ENCODE measurements at places on chromosomes 13 and 19.

GRCh38 chr19:8988204-8988603, 22.0 kb downstream of the MUC16 start:
- no peak for DNase-seq

GRCh38 chr19:2360833-2361232, 768 bp downstream of the TMPRSS9 start:
- DNase-seq: no peak

GRCh38 chr13:74730556-74731331, 596.5 kb upstream of the KLF12 start:
- no peak for DNase-seq

- DNase-seq: peak; percentile 71
These were observed 37.6 kb upstream of the NANOS3 start for GRCh38 chr19:13839130-13839937.

DNA sequence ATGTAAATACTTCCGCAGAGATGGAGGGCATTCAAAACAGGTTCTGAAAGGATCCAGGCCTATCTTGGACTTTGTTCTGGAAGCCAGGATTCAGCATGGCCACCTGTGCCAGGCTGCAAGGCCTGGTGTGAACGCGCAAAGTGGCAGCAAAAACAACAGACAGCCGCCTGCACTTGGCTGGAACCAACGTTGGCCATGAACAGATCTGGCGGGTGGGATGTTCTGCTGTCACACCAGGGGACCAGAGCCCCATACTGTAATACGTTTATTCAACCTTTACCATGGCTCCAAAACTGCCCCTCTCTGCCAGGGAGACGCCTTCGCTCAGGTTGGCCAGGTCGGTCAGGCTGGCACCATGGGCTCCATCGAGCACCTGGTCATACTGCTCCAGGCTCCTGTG, 69.7 kb downstream of the EPS15L1 start:
- DNase-seq: no peak

DNA sequence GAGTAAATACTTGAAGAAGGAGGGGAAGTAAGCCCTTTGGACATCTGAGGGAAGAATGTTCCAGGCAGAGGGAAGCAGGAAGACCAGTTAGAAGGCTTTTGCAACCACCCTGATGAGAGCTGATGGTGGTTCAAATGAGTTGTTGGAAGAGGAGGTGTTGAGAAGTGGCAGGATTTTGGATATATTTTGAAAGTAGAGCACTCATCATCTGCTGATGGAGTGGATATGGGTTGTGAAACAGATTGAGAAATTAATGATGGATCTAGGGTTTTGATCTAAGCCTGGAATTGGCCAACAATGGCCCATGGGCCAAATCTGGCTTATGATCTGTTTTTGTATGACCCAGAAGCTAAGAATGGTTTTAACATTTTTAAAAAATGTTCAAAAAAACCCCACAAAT, 230.7 kb downstream of the NDFIP2 start:
- no peak for DNase-seq

- DNase-seq: no peak
These were observed at the start of gene GPR183 for GRCh38 chr13:99307247-99307646. TSS of gene GPR183 (minus strand) at chr13:99307399. CDS start at chr13:99296145, 11,254 bp downstream.

DNA sequence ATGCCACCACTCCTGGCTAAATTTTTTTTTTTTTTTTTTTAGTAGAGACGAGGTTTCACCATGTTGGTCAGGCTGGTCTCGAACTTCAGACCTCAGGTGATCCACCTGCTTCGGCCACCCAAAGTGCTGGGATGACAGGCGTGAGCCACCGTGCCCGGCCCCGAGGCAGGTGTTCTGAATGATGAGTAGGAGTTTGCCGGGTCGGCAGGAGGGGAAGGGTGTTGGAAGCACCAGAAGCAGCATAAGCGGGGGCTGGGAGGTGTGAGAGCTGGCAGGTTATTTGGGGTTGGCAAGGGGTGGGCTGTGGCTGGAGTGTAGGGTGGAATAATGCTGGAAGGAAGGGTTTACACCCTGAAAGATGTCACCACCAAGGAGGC, 1.8 kb downstream of the SPPL2B start:
- no peak for DNase-seq

DNA sequence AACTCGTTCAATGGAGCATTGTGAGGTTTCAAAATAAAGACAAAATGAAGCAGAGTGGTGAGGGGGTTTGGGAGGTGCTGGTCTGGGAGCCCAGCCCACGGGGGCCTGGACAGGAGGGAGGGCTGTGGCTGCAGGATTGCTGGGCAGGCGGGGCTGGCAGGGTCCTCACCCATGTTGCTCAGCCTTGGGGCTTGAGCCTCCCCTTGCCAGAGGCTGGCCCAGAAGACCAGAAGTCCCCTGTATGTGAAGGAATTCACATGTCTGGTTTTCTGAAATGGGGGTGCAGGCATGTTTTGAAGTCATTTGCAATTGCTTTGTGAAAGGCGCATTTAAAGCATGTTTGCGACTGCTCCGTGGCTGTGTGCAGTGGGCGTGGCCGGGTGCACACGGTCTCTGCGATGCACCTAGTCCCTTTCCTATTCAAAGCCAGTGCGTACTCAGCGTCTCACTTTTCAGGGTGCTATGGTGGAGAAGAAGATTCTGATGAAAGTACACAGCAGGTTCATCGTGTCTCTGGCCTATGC, 2.3 kb downstream of the GRK1 start:
- no peak for DNase-seq

GRCh38 chr13:76783798-76784197, 102.4 kb downstream of the KCTD12 start:
- no peak for DNase-seq

GRCh38 chr19:16628984-16629691, 1.1 kb upstream of the MED26 start:
- no peak for DNase-seq

DNA sequence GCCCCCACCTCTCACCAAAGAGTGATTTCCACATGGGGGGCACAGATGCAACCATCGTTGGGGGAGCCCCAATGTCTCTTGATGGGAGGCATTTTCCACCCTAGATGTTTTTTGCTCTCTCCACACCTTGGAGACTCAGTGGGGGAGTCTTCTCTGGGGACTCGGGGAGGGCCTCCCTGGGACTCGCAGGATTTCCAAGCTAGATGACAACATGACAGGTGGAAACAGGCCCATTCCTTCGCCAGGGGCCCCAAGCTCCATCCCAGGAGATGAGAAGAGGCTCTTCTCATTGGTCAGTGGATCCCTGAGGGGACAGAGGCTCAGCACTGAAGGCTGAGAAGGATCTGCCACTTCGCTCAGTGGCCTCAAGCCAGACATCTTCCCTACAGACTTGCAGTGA, 12.7 kb upstream of the KIR2DL4 start:
- no peak for DNase-seq

DNA sequence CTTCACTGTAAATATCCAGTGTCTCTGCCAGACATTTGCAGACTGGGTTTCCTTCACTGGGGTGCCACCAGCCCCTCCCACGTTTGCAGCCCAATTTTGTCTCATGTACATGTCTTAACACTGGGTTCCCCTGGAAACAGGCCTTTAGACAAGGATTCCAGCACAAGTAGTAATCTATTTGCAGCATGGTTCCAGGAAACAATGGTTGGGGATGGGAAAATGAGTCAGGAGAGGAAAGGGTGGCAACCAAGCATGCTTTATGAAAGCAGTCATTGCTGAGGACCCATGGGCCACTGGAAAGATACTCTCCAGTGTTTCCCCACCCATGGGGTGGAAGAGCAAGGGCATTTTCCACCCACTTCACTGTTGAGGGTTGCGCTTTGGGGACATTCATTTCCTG, 53.6 kb upstream of the FARP1 start:
- no peak for DNase-seq

- DNase-seq: no peak
These were observed 41.9 kb downstream of the ZNF627 start for GRCh38 chr19:11639245-11639601.

GRCh38 chr19:3606690-3607289, at the start of gene TBXA2R:
TSS of gene TBXA2R (minus strand) at chr19:3606875. CDS start at chr19:3600634, 6,241 bp downstream.
- peak; percentile 24 for DNase-seq

GRCh38 chr13:41059456-41060081, 1.7 kb upstream of the WBP4 start:
- DNase-seq: no peak

DNA sequence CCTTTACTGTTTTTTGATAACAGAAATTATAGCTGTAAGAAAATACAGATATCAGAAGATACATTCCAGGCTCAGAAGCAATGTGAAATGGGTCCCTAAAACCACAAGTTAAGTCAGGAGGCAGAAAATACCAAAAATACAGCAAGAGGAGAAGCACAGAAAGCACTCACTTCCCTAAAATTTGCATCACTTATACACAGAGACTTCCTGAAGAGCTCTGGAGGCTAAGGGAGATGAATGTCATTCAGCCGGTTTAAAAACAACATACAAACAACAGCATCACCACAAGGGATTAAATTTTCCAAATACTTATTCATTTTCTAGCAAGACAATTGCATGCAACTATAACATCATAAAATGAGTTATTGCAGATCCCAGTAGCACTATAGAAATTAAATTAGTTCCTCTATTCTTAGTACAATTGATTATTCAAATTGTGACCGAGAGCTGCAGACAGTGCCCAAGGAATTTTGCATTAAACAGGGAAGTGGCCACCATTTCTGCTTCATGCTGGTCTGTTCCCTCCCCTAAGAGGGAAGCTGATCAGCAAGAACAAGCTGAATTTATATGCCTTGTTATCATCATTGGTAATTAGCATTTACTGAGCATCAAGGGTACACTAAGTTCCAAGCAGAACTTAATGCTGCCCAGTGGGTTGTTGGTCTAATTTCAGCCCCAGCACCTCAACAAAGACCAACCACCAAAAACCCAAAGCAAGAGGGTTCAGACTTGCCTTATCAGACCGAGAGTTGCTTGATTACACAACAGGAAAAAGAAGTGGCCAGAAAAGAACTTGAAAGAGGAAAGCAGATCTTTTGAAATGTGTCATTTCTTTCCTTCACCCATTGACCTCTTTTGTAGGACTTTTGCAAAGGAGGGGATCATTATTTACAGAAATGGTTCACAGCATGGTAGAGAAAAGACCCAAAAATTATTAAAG, 140.7 kb downstream of the KCTD12 start:
- DNase-seq: no peak

DNA sequence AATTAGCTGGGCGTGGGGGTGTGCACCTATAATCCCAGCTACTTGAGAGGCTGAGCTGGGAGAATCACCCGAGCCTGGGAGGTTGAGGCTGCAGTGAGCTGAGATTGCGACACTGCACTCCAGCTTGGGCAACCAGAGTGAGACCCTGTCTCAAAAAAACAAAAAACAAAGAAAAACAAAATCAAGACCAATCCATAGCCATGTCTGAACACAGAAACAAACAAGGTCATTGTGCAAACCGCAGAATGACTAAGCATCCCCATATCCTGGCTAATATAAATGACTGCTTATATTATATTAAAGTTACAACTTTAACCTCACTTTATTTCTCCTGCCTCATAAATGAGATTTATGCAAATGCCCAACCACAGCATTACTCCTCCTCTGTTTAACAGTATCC, 2.3 kb upstream of the LYPD3 start:
- DNase-seq: no peak

- DNase-seq: no peak
These were observed 78.3 kb downstream of the ELF1 start for GRCh38 chr13:40940841-40941240.

GRCh38 chr19:28605501-28606268, 607.3 kb downstream of the UQCRFS1 start:
- DNase-seq: no peak

GRCh38 chr13:35808846-35809245, 322.3 kb downstream of the DCLK1 start:
- DNase-seq: no peak

DNA sequence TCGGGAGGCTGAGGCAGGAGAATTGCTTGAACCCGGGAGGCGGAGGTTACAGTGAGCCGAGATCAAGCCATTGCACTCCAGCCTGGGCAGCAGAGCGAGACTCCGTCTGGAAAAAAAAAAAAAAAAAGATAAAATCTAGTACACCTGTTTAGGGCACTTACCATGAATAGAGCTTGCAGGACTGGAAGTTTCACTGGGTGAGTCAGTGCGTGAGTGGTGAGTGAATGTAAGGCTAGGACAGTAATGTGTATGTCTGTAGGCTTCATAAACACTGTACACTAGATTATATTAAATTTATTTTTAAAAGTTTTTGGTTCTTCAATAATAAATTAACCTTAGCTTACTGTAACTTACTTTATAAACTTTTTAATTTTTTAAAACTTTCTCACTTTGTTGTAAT, 22.9 kb downstream of the PPP5C start:
- DNase-seq: no peak

DNA sequence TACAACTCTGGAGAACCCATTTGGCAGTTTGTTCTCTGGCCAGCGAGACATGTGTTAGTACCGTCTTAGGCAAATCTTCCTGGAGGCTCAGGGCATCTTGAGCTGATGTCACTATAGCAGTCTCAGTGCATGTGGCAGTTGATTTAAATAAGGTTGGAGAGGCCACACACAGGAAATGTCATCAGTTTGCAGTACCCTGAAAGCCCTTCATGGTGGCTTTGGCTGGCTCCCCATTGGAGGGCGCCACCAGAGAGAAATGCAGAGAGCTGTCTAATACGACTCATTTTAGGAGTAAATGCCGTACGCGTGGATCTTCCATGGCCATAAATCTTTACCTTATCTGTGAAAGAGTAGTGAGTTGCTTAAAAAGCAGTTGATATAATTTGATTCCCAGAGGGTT, 163.1 kb downstream of the STK24 start:
- DNase-seq: no peak

DNA sequence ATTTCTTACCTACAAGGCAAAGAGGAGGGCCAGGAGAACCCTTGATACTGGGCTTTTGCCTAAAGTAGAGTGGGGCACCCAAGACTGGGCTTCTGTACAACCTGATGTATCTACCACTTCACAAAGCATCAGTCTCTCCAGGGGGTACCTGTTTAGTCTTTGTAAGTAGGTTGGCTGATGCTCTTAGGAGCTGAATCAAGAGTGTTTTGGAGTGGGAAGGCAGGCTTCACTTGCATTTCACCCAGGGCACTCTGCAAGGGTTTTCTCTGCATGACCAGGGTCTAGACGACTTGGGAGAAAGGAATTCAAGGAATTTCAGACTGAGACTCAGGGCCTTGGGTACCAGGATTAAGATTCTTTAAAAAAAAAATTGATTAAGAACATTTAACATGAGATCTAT, 361.5 kb downstream of the RFC3 start:
- no peak for DNase-seq

GRCh38 chr13:93991569-93991968, 487.9 kb downstream of the DCT start:
- DNase-seq: no peak

DNA sequence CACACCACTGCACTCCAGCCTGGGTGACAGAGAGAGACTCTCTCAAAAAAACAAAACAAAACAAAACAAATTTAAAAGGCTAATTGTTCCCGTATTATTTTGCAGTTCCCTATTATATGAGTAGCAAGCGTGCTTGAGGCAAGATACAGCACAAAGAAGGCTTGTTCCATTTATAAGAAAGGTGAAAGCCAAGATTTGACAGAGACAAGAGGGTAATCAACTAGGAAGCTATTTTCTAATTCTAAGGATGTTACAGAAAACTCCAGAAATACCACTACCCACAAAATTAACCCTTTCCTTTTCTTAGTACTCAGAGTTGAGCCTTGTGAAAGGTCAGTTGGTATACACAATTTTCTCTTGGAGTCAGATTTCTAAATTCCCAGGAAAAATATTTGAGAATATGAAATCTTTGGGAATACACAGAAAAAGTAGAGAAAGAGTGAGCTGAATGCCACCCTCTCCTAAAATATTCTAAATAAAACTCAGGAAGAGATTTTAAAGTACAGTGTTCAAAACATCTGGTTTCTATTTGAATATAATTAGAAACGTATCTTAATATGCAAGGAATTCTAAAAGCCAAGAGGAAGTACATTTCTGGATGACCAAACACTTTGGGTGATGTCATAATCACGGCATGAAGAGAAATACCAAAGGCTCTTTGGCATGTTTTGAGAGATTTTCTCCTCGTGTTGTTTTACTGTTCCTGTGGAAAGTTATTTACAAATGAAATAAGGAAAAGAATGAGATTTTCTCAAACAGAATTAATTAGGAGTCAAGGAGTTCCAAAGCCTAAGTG, 63.0 kb upstream of the FLT1 start:
- DNase-seq: no peak
